CD4-positive, alpha-beta T cell treated with Interleukin-4 for 4 hours (primary cell): ENCODE measurements at places on chromosomes 11 and 22.

- no peak for DNase-seq
Observed at GRCh38 chr22:29095459-29095858, 22.6 kb downstream of the KREMEN1 start.

DNA sequence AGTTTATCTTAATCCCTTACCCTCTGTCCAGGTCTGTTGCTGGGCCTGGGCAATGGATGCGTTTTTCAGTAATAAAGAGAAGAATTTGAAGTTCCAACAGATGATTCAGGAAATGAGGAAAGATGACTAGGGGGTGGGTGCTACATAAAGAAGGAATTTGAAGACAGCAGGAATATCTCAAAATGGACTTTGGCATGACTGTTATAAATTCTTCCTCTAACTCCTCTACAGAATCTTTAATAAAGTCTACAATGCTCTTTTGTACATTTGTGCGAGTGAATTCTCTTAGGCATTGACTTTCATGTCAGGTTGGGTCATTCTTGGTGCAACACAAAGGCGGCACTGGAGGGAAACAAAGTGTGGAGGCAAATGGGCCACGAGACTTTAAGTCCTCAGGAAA lies 35.1 kb upstream of the PRSS23 start:
- no peak for DNase-seq

GRCh38 chr22:23826510-23827350 lies 12.1 kb downstream of the DERL3 start:
- DNase-seq: no peak

GRCh38 chr22:32555581-32555980 lies 81.0 kb downstream of the FBXO7 start:
- no peak for DNase-seq

DNA sequence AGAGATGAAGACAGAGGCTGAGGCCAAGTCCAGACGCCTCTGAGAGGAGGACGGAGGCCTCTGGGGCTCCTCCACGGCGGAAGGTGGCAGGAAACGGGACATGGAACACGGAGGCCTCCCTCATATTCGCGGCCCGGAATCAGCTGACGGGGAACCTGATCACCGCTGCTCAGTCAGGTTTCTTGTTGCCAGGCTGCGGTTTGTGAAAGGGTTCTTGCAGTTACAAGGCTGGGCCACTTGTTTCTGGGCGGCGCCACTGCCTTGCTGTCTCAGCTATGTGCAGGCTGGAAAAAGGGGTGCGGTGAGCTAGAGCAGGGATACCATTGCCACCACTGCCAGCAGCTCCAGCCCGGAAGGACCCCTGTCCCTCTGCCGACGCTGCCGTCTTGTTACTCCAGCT lies 10.0 kb upstream of the MMP1 start:
- DNase-seq: no peak

DNA sequence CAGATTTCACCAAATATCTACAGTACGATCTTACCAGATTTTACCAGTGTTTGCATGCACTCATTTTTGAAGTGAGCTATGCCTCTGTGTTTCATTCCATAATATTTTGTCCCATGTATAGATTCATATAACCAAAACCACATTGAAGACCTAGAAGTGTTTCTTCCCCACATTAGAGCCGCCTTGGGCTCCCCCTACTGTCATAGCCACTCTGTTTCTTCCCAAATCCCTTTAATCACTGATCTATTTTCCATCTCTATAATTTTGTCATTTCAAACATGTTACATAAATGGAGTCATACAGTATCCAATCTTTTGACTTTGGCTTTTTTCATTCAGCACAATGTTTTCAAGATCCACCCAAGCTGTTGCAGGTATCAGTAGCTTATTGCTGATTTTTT lies 12.7 kb downstream of the MRGPRX3 start:
- DNase-seq: no peak

- no peak for DNase-seq
Observed at GRCh38 chr11:37026326-37026725, 428.3 kb upstream of the RAG2 start.

GRCh38 chr11:84249344-84250135 lies 963.4 kb upstream of the CCDC90B start:
- DNase-seq: no peak

- DNase-seq: no peak
Observed at GRCh38 chr11:32723332-32723731, 71.1 kb downstream of the CCDC73 start.

- DNase-seq: no peak
Observed at GRCh38 chr11:106520146-106520912, 442.9 kb downstream of the AASDHPPT start.

DNA sequence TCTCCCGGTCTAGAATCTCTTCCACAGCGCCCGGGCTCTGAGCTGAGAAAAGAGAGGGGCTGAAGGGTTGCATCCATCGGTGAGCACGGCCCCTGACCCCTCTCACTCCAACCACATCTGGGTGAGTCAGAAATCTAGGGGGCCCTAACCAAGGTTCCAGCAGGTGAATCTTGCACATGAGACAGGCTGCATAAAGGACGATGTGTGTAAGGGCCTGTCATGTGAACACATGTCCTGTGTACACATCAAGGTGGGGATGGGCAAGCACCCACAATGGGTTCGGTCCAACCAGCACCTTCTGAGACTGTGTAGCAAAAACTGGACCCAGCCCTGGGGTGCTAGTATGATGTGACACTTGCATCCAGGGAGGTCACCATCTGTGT lies 1.2 kb downstream of the BET1L start:
- DNase-seq: no peak
